ENCODE measurements at places on chromosomes 2 and 18.

- no peak for DNase-seq
Measured at GRCh38 chr18:58800582-58800981, 64.1 kb upstream of the ZNF532 start.

- no peak for DNase-seq
Measured at GRCh38 chr2:176038694-176039093, 36.6 kb upstream of the LNPK start.

DNA sequence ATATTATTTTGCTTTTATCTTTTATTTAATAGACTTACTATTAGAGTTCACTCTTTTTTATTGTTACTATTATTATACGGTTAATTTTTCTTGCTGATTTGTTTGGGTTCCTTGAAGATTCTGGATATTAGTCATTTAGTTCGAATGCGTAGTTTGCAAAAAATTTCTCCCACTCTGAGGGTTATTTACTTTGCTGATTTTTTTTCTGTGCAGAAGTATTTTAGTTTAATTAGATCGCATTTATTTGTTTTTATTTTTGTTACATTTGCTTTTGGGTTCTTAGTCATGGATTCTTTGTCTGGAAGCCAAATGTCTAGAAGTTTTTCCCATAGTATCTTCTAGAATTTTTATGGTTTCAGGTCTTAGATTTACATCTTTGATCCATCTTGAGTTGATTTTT is 585.2 kb downstream of the CPS1 start:
- no peak for DNase-seq

DNA sequence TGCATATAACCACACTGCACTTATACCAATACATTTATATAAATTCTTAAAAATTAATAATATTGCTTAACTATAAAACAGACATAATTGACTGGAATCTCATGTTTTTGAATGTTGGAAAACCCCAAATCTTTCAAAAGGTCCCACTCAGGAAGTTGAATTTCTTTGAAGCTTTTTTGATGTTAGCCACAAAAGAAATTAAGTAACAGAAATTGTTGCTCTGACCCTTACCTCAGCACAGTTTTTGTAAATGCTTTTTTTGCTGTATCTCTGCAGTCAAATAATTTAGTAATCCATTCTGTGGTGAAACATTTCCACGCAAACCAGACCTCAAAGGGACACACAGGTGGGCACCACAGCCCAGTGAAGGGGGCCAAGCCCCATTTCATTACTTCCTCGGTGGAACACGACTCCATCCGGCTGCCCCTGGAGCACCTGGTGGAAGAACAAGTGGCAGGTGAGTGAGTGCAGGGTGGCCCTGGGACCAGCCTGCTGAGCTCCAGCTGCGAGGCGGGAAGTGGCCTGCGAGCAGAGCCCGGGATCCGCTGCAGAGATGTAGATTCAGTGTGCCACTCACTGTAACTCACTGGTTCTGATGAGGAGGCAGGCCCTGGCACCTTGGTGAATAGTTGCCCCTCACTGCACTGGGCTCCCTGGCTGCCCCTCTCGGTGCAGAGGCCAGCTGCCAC is 8.4 kb downstream of the SCLY start:
- no peak for DNase-seq
